Stimulated activated CD8-positive, alpha-beta memory T cell treated with anti-CD3 and anti-CD28 coated beads, Interleukin-7, amount 100 ng/mL, for 1 hour (primary cell): ENCODE measurements at places on chromosomes 6 and 20.

DNA sequence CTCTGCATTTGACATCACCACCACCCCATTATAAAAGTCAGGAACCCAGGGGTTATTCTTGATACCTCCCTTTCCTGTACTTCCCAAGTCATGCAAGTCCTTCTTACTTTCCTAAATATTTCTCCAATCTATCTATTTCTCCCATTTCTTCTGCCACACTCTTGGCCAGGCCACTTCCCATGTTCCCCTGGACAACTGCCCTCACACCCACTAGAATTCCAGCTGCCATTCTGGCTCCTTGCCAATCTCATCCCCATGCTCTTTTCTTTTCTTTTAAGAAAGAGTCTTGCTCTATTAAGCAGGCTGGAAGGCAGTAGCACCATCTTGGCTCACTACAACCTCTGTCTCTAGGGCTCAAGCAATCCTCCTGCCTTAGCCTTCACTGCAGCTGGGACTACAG is 15.2 kb downstream of the DEFB132 start:
- no peak for DNase-seq

- no peak for DNase-seq
These were observed 1.6 kb downstream of the DSP start for GRCh38 chr6:7542874-7543624.

DNA sequence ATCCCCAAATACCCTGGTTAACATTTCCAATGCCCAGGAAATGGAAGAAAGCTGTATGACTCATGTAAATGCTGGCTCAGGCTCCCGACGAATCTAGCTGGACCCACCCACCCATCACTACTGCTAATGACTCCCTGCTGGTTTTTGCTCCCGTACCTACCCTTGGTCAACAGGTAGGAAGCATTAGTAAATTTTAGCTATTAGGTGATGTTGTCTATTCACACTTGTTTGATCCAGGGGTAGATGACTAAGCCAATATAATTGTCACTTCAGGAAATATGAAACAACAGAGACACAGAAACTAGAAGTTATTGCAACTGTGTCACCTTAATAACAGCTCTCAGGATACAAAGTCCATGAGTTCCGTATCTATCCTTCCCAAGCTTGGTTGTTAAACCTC is 94.4 kb upstream of the BEND6 start:
- DNase-seq: no peak

DNA sequence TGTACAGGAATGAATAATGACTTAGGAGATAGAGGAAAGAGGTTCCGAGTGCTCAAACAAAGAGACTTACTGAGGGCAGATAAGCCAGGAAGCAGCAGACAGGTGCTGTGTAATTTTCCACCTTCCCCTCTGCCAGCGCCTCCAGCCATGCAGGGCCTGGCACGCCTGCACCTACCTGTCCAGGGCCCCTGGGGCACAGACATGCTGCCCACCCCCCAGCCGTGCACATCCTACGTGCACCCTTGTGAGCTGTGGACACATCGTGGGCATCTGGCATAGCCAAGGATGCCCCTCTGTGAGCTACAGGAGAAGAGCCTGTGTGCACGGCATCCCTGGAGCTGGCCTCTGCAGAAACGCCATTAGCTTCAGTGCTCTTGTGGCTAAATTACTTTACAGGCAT is 7.1 kb upstream of the SMOC2 start:
- no peak for DNase-seq

- DNase-seq: no peak
These were observed 80.0 kb upstream of the GATA5 start for GRCh38 chr20:62555642-62556420.

GRCh38 chr6:63644668-63645326 is 9.2 kb downstream of the PHF3 start:
- DNase-seq: no peak

DNA sequence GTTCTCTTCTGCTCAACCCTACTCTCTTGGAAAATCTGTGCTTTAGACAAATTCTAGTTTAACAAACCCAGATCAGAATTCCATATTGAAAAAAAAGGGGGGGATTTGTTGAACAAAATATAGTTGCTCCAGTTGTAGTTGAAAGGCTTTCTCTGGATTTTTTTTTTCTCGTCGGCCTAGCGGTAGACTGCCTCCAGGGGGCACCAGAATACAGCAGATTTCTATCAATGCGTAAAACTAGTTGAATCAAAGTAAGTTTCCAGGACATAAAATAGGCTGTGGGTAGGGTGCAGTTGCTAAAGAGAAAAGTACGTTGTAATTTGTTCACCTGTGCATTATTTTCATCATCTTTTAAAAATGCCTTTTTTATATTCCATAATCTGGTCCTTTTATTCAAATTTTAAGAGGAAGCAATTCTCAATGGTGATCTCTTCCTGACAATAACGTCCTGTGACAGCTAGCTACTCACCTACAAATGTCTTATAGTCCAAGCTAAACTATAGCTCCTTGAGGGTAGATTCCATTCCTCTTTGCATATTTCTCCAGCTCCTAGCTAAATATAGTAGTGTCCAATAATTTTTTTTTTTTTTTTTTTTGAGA is 105.4 kb downstream of the PERP start:
- peak; percentile 52 for DNase-seq

DNA sequence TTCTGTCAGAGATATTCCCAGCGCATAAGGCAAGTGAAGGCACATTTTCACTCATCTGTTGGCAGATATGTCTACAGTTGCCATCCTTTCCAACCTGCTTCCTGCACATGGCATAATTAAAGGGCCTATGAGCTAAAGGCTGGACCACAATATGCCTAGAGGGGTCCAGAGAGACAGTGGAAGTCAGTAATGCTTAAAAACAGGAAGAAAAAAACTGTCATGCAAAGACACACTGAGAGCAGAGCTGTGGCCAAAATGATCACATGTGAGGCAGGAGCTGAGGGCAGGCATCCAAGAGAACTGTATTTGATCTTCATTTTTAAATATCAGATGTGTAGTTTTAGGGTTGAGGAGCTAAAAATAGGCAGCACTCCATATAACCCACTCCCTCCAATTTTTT is 125.0 kb upstream of the BACH2 start:
- no peak for DNase-seq

DNA sequence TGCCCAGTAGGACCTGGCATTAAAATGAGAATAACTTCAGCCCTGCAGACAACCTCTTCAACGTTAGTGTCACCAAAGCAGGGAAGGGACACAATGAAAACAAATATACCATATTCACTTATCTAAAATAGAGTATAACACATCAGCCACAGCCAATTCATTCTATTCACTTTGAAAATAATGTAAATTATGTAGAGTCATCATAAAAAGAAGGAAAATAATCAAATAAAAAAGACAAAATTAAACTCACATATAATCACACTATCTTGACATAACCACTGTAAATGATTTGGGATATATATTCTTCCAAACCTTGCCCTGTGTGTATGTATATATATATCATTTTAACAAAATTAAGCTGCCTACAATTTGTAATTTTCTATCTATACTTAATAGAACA is 78.1 kb upstream of the HEY2 start:
- DNase-seq: no peak

DNA sequence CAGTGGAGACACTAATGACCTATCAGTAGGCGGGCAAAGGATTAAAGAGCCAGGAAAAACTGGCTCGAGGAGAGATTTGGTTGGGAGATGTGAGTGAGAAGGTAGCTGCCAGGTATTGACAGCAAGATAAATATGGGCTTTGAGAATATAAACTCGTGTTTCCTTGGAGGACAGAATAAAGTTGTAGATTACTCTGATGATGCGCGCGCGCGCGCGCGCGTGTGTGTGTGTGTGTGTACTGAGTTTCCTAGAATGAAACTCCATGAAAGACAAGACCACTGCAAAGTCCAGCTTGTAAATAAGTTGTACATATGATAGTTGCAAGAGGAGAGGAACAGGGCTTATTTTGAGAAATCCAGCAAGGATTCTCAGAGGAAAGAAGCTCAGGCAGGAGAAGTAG is 13.3 kb upstream of the TREM2 start:
- no peak for DNase-seq

- DNase-seq: peak; percentile 33
These were observed 43.0 kb upstream of the PTGIS start for GRCh38 chr20:49610691-49611538.

DNA sequence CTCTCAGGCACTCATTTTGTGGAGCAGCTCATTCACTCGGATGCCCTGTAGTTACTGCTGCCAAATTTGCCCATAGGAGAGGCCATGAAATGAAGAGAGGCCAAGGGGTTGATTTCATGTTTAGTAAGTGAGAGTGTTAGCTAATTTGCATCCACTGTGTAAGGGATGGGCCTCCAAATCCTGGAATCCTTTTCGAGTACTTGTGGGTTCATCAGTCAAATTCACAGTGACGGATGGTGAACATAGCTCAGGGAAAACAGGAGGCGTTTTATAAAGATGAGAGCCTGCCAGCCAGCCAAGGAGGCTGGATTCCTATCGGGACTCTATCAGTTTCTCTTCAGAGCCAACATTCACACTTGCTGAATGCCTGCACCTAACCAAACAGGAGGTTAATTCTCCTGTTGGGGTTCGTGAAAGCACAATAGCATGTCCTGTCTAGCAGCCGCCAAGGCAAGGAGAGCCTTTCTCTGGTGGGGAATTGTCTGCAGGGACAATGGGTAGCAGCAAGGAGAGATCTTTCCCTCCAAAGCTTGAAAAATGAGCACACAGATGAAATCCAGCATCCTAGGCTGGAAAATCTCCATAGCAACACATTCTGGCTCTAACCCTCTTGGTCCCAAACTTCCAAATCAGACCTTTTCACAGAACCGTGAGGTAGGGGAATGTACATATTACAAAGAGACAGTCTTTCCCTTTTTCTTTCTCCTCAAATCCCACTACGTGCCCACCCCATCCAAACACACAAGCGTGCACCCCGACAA is 231.4 kb upstream of the ECI2 start:
- DNase-seq: no peak

DNA sequence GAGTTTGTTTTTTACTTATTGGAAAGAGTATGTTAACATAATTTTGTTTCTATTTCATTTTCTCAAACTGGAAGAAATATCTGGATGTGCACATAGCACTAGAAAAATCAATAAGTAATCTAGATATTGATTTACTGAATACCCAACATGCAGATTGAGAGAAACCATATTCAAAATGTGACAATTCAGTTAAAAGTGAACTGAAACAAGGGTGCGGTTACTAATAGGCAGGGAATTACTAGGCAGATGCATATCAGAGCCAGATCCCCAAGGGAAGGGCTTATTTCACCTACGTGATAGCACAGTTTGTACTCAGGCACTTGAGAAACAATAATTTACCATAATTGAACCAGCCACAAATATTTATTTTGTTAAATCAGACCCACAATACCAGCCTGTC is 493.1 kb upstream of the FLRT3 start:
- no peak for DNase-seq

DNA sequence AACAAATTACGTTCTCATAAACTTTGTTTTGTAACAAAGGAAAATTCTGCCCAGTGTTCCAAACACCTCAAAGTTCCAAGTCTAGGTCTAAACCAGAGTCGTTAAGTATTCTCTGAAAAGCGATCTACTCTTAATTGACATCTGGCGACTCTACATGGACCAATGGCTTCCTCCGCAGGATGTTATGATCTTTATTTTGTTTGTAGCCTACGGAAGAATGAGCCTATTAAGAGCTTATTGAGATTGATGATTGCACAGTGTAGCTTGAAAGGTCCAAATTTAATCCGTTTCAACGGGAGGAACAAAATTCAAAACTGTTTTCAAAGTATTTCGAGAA is 61.1 kb downstream of the FAM217A start:
- DNase-seq: no peak

GRCh38 chr6:15023448-15023847 is 222.4 kb upstream of the JARID2 start:
- no peak for DNase-seq

- DNase-seq: no peak
These were observed 92.8 kb downstream of the MRPL14 start for GRCh38 chr6:44034391-44034861.

DNA sequence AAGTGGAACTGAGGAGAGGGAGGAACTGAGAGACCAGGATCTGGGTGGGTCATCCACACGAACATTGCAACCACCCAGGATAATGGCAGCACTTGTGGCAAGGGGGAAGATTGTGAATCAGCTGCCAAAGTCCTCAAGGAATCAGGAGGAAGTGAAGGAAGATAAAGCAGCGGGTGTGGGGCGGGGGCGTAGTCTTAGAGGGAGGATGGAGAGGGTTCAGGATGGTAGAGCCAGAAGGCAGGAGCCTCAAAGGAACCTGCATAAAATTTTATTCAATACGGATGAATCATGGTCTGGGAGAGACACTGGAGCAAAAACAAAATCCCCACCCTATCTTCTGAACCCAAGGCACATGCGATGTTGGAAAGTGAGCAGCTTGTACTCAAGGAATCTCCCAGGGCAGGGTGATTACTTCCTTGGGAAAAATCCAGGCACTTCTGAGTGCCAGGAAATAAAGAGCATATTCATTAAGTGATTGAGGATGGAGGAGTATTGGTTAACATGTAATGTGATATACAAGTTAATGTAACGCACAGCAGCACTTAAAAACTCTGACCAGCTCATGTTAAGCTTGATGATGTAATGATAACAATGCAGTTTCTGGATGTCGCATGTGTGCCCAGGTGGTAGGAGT is 82.0 kb upstream of the B3GAT2 start:
- no peak for DNase-seq

DNA sequence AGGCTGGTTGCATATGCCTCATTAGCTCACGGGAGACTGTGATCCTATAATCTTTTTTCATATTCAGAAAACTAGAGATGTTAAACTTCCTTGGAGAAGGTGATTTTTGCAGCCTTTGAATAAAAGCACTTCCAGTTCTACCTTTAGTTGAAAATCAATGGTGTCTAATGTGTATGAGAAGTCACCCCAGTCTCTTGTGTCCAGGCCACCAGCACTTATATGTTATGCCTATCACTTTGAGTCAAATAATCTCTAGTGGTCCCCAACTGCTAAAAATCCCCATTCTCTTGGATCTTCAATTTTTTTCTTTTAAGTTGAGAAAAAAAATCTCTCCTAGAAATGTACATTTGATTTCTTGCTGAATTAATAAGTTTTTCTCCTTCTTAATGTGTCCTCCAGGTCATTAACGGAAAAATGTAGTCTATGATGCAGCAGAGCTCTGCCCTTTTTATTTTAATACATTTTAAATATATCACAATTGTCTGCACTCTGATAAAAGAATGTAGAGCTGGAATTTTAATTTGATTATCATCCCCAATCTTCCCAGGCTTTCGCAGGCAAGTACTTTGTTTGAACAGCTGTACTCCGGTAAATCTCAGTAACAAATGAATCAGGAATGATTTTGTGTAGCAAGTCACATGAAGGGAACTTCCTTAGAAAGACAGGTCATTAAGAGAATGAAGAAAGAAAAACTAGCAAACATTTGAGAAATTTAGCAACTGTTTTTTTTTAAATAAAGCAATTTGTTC is 147.0 kb downstream of the SOX4 start:
- no peak for DNase-seq
